A549 treated with GW870086 at 1 μM for 4 hours (cell line): ENCODE measurements at places on chromosomes 12 and 14. TPM values are rescaled to one million over a fixed set of nuclear protein-coding genes. Genes with fewer than 3 reads are reported as not detected.

CEBPE gene
- not detected in 5 replicates for total RNA-seq

MFAP5 gene
- total RNA-seq: 0.06 to 0.14 TPM (median 0.10 TPM) in 3 of 5 replicates, not detected in the others

SDR9C7 gene
- 0.09 TPM in 1 of 5 replicates, not detected in the others for total RNA-seq

CLEC9A gene
- not detected in 5 replicates for total RNA-seq

IRF9 gene
- total RNA-seq: 15.3 to 20.5 TPM (median 18.1 TPM) in 5 replicates

CLEC1A gene
- not detected in 5 replicates for total RNA-seq

LRRC10 gene
- total RNA-seq: not detected in 5 replicates

TAS2R13 gene
- not detected in 5 replicates for total RNA-seq

CLEC12A gene
- total RNA-seq: not detected in 5 replicates

C14orf132 gene
- total RNA-seq: 4.2 to 7.2 TPM (median 5.9 TPM) in 5 replicates

COX8C gene
- total RNA-seq: not detected in 5 replicates

PLEKHG7 gene
- 0.07 TPM in 1 of 5 replicates, not detected in the others for total RNA-seq

ACSS3 gene
- not detected in 5 replicates for total RNA-seq

CIROP gene
- not detected in 5 replicates for total RNA-seq
